ENCODE measurements at places on chromosomes 11 and 22.

GRCh38 chr11:31375879-31376278 is 6.2 kb downstream of the DNAJC24 start:
- DNase-seq, result no peak

GRCh38 chr22:28112548-28113043 is 193.5 kb upstream of the PITPNB start:
- no peak for DNase-seq

GRCh38 chr22:42185915-42186439 is 55.4 kb upstream of the CYP2D6 start:
- no peak for DNase-seq

DNA sequence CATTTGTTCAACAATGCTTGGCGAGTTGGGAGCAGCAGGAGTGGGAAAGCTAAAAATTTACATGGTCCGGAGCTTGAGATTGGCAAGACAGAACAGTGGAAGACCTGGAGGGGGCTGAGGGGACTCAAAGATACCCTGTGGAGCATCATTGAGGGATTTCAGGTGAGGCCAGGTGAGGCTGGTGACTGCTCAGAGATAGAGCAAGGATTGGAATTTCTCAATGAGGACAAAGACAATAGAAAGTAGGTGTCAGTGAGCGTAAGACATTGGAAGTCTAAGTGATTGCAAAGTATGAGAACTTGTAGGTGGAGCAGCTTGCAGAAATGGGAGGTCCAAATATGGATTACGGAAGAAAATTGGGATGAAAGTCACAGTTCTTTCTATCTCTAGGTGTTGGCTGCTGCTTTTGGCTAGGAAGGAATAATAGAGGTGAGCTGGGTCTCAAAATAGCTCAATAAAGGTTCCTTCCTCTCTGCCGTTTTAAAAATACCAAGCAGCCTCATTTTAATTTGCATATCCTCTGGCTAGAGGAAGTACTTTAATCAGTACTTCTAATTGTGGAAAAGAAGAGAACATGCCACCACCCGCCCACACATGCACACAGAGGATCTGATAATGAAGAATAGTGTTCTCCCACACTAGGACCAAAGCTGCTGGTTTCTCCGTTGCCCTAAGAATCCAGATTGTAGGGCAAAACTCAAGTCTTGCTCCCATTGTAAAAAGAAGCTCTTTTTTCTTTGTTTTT is 41.8 kb upstream of the SORL1-AS1 start:
- no peak for DNase-seq

DNA sequence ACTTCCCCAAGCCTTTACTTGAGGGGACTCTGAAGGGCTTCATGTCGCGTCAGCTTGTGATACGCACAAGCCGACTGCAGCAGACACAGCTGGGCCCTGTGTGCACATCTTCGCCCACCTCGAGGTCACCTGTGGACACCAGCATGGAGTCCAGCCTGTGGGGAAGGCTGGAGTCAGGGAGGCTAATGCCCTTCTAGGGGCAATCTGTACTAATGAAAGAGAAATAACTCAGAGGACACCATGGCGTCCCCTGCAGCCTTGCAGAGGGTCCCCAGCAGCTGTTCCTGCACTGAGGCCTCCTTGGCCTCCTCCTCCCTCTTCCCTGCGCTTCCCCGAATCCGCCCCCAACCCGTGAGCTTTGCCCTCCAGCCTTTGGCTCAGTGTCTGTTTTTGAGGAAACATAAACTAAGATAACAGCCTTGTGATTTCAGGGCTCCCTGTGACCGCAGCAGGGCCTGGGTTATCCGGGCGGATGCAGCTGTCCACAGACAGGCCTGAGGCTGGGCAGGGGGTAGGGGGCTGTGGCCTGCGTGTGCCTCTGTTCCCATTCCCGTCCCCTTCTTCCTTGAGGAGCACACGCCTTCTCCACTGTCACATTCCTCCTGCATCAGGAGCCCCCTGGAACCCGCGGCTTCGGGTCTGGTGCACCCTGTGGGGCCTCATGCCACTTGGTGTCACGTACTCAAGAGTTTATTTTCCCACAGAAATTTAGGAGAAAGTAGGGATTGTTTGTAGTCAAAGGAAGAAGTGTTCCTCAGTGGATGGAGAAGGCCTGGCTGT is 25.0 kb downstream of the KRTAP5-5 start:
- no peak for DNase-seq

DNA sequence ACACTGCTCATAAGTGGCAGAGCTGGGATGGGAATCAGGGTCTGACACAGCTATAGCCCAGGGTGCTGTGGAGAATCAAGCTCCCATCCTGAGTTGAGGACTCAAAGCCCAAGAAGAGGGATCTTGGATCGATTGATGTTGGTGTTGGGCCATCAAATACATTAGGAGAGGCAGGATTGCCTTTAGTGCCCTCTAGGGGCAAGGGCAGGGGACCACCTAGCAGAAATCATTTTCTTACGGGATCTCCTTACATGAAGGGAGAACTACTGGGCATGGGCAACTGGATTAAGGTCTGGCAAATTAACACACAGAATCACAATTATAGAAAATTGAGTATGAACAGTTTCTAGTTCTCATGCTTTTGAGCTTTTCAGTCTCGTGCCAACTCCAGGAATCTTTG is 24.9 kb upstream of the EMSY start:
- DNase-seq, result no peak

DNA sequence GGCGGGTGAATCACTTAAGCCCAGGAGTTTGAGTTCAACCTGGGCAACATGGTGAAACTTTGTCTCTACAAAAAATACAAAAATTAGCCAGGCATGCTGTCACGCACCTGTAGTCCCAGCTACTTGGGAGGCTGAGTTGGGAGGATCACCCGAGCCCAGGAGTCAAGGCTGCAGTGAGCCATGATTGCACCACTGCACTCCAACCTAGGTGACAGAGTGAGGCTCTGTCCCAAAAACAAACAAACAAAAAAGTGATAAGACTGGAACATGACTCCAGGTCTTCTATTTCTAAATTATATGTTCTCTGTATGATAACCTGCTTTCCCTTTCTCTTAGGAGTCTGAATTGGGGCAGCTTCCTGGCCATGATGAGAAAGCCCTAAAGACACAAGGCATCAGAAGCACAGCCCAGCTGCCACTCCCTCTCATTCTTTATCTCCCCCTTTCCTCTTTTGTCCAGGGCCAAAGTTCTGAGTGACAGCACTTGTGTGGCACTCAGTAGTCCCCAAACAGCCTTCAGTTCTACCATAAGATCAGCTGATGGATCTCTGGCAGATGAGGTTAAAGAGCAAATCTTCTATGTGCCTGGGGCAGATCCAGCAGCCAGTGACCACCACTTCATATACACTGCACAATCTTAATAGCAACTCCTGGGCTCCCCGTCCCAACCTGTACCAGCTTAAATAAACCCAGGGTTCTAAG is 136.0 kb downstream of the C11orf58 start:
- DNase-seq, result no peak

GRCh38 chr11:116357784-116358544 is 414.8 kb downstream of the BUD13 start:
- DNase-seq, result no peak

DNA sequence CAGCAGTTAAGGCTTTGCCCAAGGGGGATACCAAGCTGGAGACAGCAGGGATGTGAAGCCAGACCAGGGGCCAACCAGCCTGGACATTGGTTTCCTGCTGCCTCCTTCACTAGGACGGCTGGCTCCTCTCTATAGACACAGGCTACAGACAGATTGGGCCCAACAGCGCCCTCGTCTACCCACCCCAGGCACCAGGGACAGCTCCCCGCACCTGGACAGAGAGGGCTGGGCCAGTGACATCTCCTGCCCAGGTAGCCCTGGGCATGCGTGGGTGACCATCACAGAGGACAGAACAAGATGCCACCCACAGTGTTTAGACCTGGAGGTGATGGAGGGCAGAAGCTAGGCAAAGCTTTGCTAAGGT is 1.2 kb downstream of the DKK3 start:
- no peak for DNase-seq

DNA sequence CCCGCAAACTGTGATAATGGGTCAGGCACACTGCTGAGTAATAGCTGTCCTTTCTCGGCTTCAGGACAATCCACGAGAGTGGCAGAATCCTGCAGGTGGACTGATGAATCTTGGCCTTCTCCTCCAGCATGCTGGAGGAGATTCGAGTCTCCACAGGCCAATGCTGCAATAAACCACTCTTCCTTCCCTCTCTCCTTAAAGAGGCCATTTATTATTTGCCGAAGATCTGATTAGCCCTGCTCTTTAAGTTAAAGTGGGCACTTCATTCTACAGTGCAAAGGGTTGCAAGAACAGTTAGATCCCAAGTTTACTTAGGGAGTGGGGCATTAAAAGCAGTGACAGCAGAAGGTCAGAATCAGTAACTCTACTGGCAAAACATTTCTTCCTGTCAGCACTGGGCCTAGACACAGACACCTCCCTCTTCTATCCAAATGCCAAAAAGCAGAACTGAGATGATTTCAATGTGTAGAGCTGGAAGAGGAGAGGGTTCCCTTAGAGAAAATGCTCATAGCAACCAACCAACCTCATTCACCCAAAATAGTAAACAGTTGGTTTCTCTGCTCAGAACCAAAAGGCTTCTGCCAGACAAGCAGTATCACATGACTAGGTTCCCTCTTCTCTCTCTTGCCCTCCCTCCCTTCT is 121.7 kb downstream of the SGSM3 start:
- no peak for DNase-seq

DNA sequence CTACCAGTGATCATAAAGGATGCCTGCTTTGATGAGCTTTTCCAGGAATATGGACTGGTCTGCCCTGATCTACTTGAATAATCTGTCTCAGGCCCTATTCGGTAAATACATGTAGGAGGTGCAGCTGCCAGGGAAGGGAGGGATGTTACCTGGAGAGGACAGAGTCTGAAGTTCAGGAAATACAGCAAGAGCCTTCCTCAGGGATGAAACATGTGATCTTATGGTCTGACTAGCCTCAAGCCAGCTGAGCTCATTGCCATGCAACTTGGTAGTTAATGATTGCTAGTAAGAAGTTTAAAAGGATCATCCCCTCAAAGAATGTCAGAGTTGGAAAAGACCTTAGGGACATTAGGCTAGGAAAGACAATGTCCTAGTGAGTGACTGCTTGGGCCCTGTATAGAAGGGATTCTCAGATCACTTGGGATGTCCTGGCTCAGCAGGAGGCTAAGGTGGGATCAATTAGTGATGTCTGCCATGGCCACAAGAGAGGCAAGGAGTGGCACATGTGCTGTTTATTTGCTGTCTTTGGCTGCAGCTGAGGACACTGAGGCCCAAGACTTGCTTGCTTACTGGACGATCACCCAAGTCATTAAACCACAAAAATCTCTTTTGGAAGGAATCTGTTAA is 18.5 kb downstream of the PTPRJ start:
- no peak for DNase-seq

- DNase-seq, result no peak
These were observed 43.4 kb upstream of the TSKU start for GRCh38 chr11:76739798-76740197.

DNA sequence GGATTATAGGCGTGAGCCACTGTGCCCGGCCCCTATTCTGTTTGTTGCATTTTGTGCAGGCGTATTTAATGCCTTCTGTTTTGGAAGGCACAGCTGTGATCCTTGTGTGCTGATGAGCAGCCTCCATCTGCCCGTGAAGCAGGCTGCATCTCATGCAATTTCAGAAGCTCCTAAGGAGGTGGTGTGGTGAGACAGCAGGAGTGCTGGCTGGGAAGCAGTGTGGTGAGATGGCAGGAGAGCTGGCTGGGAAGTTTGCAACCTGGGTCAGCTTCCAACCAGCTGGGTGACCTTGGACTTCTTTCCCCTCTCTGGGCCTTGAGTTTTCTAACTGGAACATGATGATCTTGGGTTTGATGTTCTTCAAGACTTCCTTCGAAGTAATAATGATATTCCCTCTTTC is 525.1 kb downstream of the TBC1D22A start:
- DNase-seq, result no peak
